ENCODE measurements at places on chromosomes 11 and 22.

- DNase-seq, result no peak
These were observed 96.6 kb downstream of the BCR start for GRCh38 chr22:23276656-23277582.

- DNase-seq, result no peak
These were observed 83.7 kb upstream of the DBX1 start for GRCh38 chr11:20243974-20244373.

GRCh38 chr11:35714882-35715627 is 52.5 kb downstream of the TRIM44 start:
- DNase-seq, result no peak

DNA sequence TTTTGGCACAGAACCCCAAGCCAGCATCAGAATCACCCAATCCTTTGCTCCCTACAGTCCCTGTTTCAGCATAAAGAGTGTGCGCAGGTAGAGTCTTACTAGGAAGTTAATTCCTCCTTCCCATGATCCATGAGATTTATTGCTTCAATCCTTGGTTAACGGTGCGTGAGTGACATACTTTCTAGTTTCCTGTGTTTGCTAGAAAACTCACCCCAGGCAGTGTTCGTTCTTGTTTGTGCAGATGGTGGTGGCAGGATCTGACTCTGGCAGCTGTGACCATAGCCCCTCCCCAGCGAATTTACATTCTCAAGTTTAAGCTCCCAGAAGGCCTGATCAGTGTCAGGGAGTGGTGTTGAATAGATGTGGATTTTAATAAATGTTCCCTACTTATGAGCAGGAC is 106.7 kb upstream of the CCT8L2 start:
- no peak for DNase-seq

DNA sequence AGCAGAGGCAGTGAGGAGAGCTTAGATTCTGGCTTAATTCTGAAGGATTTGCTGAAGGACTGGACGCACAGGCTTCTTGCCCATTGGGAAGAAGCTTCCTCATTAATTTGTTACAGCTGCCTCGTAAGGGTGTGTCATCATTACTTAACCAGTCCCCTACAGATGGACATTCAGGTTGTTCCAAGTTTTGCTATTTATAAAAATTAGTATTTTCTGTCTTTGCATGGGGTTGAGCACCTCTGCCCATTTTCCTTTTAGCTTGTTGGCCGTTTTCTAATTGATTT is 38.1 kb downstream of the CAPN1 start:
- DNase-seq, result no peak

DNA sequence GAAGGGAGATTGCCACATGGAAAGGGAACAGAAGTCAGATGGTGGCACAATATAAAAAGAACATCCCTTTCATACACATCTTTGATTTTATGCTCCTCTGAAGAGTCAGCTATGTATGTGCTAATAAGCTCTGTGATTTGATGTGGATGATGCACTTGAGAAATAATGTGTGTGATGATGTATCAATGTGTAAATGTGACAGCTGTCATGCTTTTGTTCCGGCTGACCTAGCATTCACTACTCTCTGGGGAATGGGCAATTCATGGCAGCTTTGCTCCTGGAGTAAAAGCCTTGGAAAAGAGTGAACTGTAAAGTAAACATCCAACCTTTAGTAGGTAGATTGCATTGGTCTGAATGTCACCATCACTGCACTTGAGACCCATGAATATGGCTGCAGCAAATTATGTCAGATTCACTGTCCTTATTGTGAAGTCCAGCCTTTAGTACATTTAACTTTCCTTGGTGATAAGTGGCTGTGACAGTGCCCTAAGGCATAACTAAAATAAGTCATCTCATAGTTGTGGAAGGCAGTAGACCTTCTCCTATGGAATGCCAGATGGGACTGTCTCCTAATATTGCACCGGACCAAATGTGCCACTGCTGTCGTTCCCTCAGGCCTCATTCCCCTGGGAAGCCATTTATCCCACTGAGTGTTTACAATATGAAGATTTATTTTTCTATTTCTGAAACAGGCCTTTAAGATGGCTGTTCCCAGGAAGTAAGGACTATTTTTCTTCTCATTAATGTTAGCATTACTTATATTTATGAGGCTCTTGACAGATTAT is 178.2 kb upstream of the CCDC90B start:
- no peak for DNase-seq

GRCh38 chr22:34414467-34415440 is 494.5 kb upstream of the LARGE1 start:
- DNase-seq, result no peak

- DNase-seq, result no peak
These were observed 31.9 kb upstream of the PSMA1 start for GRCh38 chr11:14552089-14552488.

GRCh38 chr11:61488651-61489291 is 19.8 kb upstream of the LRRC10B start:
- DNase-seq, result no peak

- DNase-seq, result no peak
These were observed 7.9 kb downstream of the ARHGAP20 start for GRCh38 chr11:110704210-110704864.

- no peak for DNase-seq
These were observed 31.4 kb downstream of the POU2AF1 start for GRCh38 chr11:111347723-111348115.

- no peak for DNase-seq
These were observed 14.8 kb upstream of the PAX6 start for GRCh38 chr11:31825838-31826484.

- DNase-seq, result no peak
These were observed 34.1 kb downstream of the CD44 start for GRCh38 chr11:35173011-35173511.

- no peak for DNase-seq
These were observed 384.1 kb downstream of the LARGE1 start for GRCh38 chr22:33535937-33536875.

DNA sequence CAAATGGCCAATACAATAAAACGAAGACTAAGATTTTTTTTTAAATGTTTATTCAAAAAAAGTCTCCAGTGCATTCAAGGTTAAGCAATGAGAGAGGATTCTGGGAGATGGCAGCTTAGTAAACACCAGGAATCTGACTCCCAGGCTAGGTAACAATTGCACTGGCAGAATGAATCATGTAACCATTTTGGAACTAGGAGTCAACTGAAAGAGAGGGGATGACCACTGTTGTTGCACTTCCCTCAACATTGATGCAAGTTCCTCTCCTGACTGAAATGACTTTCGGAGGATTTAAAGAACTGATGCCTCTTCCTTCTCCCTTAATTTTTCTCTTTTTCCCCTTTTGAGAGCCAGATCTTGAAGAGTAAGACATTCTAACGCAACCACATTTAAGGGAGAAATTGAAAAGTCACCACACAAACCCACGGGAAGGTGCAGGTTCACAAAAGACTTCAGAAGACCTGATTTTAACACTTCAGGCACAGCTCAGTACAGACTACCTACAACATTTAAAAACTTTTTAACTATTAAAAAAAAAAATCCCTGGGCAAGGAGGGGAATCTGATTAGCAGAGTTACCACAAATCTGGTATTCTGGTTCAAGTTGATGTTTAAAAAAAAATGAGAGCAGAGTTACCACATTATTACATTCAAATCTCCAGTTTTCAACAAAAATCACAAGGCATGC is 56.8 kb downstream of the FCHSD2 start:
- no peak for DNase-seq
